T-helper 17 cell (primary cell): ENCODE measurements at places on chromosomes 7 and 10.
A peak's percentile ranks its signal among the peaks of the same experiment; 100 is the strongest.

DNA sequence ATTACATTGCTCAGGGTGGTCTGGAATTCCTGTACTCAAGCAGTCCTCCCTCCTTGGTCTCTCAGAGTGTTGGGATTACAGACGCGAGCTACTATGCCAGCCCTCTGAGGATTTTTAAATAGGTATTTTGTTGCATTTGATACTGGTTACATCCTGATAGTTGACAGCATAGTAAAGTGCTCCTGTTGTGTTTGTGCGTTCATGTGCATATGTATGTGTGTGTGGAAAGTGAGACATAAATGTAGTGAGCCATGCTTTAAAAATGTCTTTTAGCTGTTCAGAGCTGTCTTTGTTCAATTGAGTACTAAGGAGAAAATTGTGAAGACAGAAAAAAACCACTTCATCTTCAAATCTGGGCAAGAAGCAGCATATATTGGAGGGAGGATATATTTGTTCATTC is 27.8 kb downstream of the ZNRF2 start:
- no peak for DNase-seq

DNA sequence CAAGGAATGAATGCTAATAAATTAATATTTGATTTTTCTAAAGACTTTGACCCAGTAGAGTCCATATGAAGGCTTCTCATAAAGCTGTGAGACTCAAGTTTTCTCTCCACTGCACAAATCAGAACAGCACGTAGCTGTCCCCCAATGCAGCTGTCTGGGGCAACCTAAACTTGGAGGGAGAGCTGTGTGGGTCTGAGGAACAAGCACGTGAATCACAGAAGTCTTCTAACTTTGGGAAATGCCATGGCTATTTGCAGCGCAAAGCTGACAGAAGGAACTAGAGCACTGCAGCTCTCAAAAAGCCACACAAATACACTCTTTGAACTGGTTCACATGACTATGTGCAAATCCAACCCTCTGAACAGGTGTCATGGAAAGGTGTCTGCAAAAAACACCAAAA is 47.9 kb downstream of the COL1A2 start:
- no peak for DNase-seq

GRCh38 chr10:110404413-110404812 is 93.3 kb upstream of the DUSP5 start:
- no peak for DNase-seq

- no peak for DNase-seq
Observed at GRCh38 chr10:97135464-97135863, 50.3 kb downstream of the SLIT1 start.

DNA sequence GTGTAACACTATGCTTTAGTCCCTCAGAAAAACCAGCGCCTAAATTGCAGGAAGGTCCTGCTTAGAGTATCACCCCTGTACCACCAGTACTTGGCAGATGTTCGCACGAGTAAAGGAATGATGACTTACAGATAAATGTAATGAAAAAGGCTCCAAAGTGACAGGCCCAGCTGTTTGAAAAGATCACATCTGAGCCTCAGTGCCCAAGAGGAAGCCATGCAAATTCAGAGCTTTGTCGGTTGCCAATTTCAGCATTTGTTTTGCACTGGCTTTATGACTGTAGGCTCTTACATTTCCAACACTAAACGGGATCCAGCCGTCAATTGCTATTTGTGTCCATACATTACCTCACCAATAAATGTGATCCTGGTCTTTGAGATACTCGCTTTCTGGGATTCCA is 60.6 kb upstream of the GAD2 start:
- no peak for DNase-seq

GRCh38 chr10:123885406-123886170 is 6.0 kb downstream of the CPXM2 start:
- no peak for DNase-seq

DNA sequence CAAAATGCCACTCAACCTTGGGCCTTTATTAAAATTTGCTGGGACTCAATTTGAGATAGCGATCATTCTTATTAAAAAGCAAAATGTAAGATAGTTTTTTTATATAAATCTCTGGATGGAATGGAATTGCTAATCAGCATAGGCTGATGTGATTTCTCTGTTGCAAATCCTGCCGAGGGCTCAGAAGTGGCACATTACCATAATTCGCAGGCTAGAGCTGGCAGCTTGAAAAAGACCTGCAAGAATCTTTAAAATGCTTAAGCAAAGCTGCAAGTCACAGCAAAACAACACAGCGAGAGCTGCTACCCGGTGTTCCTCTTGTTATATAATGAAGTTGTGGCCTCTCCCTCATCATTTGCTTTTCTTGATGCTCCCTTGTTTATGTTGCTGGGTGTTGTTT is 448.1 kb downstream of the GATA3 start:
- DNase-seq: no peak

GRCh38 chr7:130966246-130967009 is 232.4 kb upstream of the KLF14 start:
- no peak for DNase-seq

DNA sequence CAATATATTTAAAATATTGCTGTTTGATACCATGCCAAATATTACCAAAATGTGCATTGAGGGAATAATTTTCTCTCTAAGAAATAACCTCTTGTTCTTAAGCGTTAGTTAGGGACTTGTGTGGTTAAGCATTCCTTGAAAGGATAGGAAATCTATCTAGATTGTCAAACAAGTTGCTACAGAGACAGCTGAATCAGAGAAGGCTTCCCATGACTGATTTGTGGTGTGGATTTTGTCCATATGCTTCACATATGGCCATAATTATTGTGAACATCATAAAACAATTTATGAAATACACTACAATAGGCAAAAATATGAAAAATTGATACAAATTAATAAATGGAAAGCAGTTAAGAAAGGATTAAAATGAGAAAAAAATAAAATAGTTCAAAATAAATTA is 96.3 kb downstream of the GNAT3 start:
- no peak for DNase-seq

DNA sequence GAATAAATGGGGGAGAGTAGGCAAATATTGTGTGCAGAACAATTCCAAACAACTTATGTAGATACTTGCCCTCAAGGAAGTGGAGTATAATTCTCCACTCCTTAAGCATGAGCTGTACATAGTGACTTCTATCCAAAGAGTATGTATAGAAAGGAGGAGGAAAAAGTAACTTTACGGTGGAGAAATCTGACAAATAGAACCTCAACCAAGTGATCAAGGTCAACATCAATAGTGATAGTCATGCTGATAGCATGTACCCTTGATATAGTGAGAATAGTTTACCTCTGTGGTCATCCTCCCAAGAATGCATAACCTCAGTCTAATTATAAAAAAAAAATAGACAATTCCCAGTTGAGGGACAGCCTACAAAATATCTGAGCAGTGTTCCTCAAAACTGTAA is 89.1 kb upstream of the NANOS1 start:
- DNase-seq: no peak

DNA sequence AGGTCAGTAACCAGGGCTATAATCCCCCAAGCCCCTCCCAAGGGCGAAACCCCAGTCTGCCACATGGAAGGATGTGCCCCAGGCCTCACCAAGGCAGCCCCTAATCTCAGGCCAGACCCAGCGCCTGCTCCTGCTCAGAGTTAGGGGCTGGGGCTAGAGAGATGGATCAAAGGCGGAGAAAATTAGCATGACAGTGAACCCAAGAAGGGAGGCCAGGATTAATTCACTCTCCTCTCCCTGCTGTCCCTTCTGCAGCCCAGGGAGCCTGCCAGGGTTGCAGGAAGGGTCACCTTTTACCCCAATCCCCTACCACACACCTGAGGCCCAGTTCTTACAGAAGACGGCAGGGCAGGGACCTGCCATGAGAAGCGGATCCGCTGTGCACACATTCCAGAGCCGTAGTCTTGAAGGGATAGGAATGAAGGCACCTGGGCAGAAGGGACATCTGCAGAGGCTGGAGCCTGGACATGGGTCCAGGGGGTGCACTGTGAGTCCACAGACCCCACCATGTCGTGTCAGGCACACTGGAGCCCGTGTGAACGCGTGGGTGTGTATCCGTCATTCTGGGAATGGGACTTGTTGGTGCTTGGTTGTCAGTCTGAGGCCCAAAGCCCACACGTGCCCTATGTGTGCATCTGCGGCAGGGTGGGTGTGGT is 11.9 kb upstream of the ZMIZ1 start:
- DNase-seq: no peak

- no peak for DNase-seq
Observed at GRCh38 chr7:49322476-49322875, 398.1 kb downstream of the CDC14C start.

GRCh38 chr10:46226900-46227558 is 59.8 kb upstream of the ANTXRL start:
- no peak for DNase-seq

DNA sequence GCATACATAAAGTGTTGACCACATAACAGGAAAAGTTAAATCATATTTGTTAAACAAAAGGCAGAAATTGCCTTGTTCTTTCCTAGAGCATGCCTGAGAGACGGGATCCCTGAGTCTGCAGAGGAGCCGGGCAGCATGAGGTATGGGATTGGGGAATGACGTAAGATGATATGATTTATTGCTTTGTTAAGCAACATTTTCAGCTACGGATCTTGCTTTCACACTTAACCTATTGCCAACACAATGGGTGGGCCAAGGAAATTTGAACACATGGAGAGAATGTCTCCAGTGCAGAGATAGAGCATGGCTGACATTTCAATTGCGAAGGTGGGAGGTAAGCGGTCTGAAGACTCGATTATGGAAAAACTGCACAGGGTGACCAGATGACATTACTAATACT is 76.7 kb downstream of the EMX2 start:
- DNase-seq: no peak

- DNase-seq: no peak
Observed at GRCh38 chr7:16921151-16921550, 39.4 kb upstream of the AGR3 start.

DNA sequence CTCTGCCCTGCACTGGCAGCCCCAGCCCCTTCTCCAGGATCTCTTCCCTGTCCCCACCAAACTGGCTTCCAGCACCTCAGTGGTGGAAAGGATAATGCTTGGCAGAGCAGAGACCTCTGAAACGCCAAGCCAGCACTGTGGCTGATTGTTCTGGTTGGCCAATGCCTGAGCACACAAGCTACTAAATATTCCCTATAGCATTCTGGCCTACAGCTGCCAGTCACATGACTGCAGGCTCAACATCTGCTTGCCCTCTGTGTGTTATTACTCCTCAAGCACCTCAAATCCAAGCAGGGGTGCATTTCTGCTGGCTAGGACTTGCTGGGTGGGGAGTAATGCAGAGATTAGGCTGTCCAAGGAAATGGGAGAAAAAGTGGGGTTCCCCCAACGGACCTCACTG is 6.1 kb downstream of the TBATA start:
- no peak for DNase-seq

- DNase-seq: peak; percentile 23
Observed at GRCh38 chr10:22345301-22346095, at the start of gene SPAG6. SPAG6 (plus strand) TSS chr10:22345496; CDS start chr10:22345612, 116 bp downstream.

GRCh38 chr10:34486008-34486407 is 329.1 kb downstream of the PARD3 start:
- DNase-seq: no peak

GRCh38 chr7:47518827-47519226 is 63.1 kb downstream of the TNS3 start:
- DNase-seq: no peak

GRCh38 chr7:158452331-158452730 is 135.3 kb downstream of the PTPRN2 start:
- DNase-seq: no peak

DNA sequence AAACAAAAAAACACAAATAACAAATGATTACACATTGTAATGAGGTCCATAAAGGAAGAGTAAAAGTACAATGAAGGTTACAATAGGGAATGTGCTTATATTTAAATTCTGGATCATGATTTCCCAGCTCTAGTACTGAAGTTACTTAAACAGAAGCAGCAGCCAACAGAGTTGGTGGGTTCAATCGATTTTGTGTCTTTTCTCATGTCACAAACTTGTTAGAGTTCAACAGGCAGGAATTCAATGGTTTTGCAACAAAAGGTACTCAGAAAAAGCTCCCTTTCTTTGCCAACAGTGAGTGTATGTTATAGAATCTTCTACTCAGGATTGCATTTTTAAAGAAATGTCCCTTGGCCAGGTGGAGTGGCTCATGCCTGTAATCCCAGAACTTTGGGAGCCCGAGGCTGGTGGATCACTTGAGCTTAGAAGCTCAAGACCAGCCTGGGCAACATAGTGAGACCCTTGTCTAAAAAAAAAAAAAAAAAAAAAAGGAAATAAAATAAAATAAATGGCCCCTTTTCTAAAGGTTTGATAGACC is 29.6 kb upstream of the IL6 start:
- no peak for DNase-seq

DNA sequence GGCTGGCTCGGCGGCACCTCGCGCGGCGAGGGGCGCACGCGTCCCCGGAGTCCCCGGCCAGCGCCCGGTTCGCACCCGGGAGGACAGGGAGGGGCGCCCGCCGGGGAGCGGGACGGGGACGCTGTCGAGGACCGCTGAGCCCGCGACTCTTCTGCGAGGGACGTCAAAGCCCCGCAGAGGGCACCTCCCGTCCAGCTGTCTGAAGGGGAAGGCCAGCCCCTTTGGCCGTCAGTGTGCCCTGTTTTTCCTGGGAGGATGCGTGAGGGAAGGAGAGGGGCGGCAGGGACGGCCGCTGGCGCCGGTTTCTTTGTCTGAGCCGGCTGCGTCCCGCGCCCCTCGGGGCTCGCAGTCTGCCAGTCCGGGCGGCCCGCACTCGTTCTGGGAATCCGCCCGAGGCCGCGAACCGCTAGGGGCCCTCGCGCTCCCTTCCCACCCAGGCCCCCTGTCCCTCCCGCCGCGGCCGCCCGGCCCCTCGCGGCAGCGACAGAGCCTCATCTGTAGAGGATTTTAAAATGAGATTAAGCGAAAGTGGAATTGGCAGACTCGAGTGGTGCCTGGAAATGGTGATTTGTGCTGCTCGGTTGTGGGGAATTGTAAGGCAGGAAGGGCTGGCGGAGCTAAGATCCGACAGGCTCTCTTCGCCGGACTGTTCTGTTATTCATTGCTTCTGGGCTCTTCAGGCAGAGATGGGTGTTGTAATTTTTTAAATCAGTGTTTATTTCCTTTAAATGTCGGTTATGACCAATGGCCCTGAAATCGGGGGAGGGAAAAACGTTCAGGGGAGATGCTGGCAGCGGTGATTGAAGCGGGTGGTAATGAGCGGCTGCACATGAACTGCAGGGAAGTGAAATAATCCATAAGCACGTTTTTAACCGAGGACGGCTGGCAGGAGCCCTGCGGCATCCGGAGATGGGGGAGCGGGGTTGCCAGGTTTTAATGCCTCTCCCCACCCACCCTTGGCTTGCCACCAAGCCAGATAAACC is 618 bp upstream of the RELN start:
- DNase-seq: no peak

DNA sequence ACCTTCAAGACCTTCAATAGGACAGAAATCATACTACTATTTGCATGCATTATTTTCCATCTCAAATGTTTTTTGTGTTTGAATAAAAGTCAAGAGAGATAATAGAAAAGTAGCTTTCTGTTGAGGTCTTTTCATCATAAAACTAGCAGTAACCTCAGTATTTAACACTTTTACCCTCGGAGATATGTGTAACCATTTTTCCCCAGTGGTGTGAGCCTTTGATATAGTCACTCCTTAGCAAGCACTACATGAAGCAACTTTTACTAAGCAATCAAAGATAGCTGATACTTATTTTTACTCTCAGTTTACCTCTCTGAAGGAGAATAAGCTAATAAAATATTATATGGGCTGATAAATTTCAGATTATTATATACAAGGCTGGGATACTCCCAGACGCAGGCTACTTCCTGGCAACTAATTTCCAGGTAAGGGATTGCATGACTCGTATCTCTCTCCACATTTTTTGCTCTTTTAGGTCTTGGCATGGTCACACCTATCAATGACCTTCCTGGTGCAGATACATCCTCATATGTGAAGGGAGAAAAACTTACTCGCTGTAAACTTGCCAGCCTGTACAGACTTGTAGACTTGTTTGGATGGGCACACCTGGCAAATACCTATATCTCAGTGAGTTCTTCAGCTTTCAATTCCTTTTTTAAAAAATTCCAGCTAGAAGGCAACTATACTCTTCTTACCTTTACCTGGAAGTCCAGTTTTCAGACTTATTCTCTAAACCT is 91.5 kb upstream of the MXI1 start:
- DNase-seq: no peak
